ENCODE measurements at places on chromosomes 3 and 15.

GRCh38 chr15:48481802-48482201 is 150.6 kb downstream of the DUT start:
- DNase-seq = no peak

DNA sequence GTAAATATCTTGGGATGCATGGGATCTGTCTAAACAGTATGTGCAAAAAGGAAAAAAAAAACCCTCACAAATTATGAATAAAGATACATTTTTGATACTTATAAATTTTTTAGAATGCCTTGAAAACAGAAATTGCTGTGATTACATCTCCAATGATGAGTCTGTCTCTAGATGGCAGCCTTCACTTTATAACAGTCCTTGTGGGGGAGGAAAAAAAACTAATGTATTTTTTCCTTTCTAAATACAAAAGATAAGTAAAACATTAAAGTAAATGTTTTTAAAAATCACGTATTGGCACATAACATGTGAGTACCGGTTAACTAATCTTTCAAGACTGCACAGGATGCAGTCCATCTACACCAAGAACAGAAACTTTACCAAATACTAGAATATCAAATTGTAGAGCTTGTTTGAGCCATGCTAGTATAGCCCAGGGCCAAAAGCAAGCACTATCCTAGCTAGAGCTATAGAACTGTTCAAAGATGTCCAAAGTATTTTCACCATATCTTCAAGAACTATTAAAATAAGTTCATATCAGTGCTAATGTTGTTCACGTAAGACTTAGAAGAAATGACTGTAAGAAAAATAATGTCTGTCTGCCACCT is 206.4 kb downstream of the STAG1 start:
- no peak for DNase-seq

DNA sequence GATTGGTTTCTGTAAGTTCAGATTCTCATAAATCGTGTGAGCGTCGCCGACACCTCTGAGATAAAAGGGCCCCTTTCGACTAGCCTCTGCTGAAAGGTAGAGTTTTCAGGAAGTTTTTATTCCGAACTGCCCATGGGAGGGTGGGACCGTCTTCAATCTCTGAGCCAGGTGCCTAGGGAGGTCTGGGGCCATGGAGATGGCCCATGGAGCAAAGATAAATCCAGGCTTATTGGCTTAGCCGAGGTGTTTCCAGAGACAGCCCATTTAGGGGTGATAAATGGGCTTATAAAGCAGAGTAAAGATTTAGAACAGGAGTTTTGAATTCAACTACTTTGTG is 442 bp downstream of the QTRT2 start:
- no peak for DNase-seq

DNA sequence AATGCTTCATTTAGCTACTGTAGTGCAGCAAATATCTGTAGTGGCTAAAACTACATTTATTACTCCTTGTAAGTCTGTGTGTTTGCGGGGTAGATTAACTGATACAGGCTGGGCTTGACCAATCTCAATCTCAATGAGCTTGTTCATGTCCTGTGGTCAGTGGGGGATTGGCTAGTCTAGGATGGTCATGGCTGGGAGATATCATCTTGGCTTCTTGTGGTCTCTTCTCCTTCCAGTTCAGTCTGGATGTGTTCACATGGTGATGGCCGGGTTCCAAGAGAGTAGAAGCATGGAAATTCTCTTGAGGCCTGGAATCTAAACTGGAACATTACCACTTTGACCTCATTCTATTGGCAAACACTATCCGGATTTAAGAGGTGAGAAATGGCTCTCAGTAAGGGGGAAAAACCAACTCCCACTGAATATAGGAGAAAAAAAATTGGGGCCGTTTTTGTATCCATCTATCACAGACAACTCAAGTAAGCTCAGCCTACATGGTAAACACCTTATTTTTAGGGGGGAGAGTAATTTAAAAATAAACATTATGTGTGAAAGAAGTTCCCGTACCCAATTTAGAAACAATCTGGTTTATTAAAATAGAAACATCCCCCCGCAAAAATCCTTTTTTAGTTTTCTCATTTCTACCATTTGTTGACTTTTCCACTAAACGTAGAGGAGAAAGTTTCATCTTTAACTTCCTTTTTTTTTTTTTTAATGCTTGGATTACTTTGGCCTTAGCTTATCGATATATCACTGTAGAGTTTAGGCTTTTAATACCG is 284.9 kb upstream of the TBC1D5 start:
- DNase-seq = no peak

All from KG1 (cell line).